ENCODE measurements at places on chromosomes 5 and 9.
A peak's percentile ranks its signal among the peaks of the same experiment; 100 is the strongest.

DNA sequence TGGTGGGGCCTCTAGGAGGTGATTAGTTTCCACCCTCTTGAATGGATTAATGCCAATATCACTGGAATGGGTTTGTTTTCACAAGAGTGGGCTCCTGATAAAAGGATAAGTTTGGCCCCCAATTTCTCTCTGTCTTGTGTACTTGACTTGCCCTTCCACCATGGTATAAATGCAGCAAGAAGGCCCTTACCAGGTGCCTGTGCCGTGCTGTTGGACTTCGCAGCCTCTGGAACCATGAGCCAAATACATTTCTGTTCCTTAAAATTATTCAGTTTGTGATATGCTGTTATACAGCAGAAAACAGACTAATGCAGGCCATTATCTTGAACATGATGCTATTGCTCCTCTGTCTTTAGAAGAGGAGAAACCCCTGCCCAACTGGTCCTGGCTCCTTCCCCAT is 17.8 kb upstream of the BRD3 start:
- DNase-seq, result no peak

GRCh38 chr9:22922222-22922621 is 475.6 kb downstream of the DMRTA1 start:
- no peak for DNase-seq

GRCh38 chr5:118796081-118796480 is 192.3 kb downstream of the DTWD2 start:
- DNase-seq, result no peak

DNA sequence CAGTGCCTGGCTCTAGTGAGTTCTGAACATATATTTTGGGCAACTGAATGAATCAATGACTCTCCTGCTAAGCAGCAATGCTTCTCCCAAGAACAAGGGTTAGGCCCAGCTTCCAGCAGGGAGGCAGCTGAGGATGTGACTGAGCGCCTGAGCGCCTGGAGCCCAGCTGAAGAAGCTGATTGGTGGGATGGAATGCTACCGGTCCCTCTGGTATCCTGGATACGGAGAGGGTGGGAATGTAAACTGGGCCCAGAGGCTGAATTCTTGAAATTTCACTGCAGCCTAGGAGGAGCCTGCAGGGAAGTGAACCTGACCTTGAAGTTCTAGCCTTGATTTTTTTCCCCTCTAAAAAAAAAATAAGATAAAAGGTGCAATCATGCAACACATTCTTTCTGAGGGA is 43.2 kb downstream of the WWC1 start:
- peak; percentile 68 for DNase-seq

GRCh38 chr5:139524940-139525585 is 36.1 kb upstream of the UBE2D2 start:
- no peak for DNase-seq

GRCh38 chr9:137989999-137990715 is 112.6 kb downstream of the CACNA1B start:
- DNase-seq, result no peak

DNA sequence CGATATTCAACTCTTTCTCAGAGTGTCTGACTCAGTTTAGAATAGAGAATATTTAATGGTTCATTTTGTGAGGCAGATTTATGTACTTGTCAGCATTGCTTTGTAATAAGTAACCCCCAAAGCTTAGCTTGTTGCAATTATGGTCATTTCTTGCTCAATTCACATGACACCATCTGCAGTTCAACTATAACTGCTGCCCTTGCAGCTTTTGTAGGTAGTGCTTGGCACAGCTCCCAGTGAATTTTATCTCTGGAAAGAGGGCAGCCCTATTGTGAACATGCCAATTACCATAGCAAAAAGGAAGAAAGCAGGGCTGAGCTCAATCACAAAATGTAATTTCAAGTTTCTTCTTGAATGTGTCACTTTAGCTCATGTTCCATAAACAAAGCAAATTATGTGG is 1587.7 kb upstream of the ACO1 start:
- no peak for DNase-seq

- no peak for DNase-seq
These were observed 1.2 kb upstream of the SLC25A51 start for GRCh38 chr9:37905131-37905505.

DNA sequence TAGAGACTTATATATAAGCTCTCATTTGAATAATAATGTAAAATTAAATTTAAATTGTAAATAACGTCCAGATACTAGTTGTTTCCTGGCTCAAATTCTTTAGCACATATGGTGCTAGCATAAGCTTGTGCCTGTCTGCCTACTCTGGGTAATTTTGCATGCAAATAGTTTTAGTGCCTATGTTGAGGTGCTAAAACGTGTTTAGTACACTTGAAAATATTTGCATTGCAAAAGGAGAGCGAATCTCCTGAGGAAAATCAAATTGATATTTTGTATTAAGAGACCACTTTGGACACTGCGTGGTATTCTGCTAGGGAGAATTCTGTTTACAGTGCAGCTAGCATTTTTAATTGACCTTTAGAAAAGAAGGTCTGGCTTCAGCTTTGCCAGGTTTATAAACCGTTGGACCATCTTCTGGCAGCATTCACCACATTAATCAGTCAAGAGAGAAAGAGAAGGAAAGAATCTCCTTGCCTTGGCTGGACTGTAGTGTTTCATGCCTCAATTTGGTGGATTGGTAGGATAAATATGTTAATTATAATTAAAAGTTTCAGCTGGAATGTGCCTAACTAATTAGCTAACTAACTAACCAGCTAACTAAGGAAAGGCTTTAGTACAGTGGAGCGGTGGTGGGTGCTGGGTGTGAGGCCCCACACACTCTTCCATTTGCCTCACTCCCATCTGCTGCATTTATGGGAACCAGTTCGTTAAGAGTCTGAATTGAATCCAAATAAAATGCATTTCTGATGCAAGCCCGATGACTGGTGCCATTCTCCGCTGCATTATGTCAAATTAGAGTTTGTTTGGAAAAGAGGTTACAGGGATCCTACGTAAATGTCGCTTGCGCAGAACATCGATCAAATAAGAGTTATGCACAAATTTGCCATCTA is 150.1 kb upstream of the MPDZ start:
- DNase-seq, result no peak

GRCh38 chr5:119302916-119303897 is 52.6 kb upstream of the TNFAIP8 start:
- DNase-seq, result peak; percentile 94

DNA sequence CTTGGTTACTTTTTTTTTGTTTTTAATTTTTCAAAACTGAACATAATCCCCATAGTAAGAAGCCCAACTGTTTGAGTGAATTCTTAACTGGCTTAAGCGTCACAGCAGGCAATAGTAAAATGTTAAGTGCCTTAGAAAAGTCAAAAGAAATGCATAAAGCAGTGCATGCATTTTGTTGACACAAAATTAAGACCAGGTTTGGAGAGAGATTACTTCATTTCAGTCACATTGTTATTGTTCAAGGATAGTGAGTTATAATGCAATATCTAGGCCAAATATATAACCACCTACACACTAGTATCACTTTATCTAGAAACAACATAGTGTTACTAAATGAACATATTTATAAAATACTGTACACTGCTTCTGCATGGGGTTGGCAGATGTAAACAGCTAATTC is 116.9 kb upstream of the KLF9 start:
- no peak for DNase-seq
